ENCODE measurements at places on chromosomes 16 and 17.

DNA sequence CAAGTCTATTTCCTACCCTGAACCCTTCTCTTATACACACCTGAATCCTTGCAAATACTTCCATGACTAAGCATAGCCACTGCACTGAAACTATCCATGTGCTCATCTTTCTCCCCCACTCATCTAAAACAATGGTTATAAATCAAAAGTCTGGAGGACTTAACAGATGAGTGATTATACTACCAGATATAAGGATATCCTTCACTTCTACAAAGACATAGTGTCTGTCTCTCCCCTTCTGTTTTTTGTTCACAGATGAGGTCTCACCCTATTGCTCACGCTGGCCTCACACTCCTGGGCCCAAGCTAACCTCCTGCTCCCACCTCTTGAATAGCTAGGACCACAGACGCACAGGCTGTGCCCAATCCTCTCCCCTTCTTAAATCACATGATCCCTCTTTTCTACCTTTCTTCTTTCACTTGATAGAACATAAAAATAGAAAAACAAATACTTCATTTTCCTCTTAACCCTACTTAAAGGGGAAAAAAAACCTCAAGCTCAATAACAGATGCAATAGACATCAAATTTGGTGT, 19.2 kb downstream of the CEP112 start:
- no peak overlapping the region for H3K4me3 ChIP-seq
- no peak for DNase-seq
- no peak overlapping the region for H3K27ac ChIP-seq
- no peaks in the 10 kb centered on the region for H3K4me1 ChIP-seq

- H3K27me3 ChIP-seq, result peaks cover 17% of the 10 kb centered on the region
- no peak overlapping the region for H3K27ac ChIP-seq
- H3K4me1 ChIP-seq, result peaks cover 3% of the 10 kb centered on the region
- peaks cover 11% of the 10 kb centered on the region for H3K36me3 ChIP-seq
- DNase-seq, result no peak
Measured at GRCh38 chr17:63537001-63537400, 13.3 kb upstream of the DCAF7 start.

- H3K27ac ChIP-seq, result no peak overlapping the region
- H3K27me3 ChIP-seq, result no peaks in the 10 kb centered on the region
Measured at GRCh38 chr16:56736476-56736875, 6.5 kb downstream of the NUP93 start.

DNA sequence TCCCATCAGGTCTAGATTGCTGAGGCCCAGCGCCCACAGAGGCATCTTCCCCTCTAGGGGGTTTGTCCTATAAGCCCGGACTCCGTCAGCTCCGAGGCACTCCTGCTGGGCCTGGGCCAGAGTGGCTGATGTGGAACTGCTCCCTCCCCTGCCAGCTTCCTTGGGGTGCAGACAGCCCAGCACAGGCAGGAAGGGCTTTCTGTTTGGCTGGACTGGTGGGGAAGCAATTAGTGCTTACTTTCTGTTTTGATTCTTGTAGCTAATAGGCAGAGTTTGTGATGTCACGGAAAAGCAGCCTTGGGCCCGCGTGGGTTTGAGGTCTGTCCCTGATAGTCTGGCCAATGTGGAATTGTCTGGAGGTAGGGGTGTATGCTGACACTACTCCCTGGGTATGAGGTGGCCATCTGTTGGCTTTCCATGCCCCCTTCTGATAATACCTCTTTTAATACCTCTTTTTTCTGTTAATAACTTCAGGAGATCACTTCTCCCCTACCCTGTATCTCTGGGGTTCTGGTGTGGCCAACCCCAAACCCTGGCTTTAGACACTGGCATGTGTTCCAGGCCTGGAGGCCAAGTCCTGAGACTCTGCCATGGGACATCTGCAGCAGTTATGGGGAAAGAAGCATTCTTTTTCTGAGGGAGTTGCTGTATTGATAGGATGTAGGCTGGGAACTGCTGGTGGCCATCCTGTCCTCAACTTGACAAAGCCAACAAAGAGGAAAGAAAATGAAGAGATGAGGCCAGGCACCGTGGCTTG, 190.9 kb downstream of the RAB11FIP4 start:
- peaks cover 4% of the 10 kb centered on the region for H3K27me3 ChIP-seq
- H3K27ac ChIP-seq, result no peak overlapping the region
- H3K4me1 ChIP-seq, result peaks cover 4% of the 10 kb centered on the region

GRCh38 chr17:44768505-44769142, 9.8 kb downstream of the ADAM11 start:
- no peaks in the 10 kb centered on the region for H3K36me3 ChIP-seq
- H3K27me3 ChIP-seq, result peaks cover 10% of the 10 kb centered on the region
- H3K27ac ChIP-seq, result no peak overlapping the region

DNA sequence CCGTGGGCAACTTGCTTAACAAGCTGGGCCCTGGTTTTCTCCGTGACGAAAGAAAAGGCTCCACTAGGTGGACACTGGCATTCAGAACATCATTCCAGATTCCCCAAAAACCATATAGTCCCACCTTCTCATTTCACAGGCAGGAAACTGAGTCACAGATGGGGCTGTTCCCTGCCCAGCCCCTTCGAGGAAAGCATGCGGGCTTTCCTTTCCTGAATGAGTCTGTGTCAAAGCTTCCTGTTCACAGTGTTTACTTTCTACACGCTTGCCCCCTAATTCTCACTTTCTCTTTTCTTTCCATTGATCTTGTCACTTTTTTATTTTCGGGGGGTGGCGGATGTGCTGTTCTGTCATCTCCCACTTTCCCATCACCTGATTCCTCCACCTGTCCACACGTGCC, 10.3 kb upstream of the LGALS9 start:
- H3K4me1 ChIP-seq, result peaks cover 11% of the 10 kb centered on the region
- no peak for DNase-seq
- H3K36me3 ChIP-seq, result peaks cover 56% of the 10 kb centered on the region
- no peak overlapping the region for H3K4me3 ChIP-seq
- H3K27me3 ChIP-seq, result peaks cover 8% of the 10 kb centered on the region
- H3K27ac ChIP-seq, result no peak overlapping the region

DNA sequence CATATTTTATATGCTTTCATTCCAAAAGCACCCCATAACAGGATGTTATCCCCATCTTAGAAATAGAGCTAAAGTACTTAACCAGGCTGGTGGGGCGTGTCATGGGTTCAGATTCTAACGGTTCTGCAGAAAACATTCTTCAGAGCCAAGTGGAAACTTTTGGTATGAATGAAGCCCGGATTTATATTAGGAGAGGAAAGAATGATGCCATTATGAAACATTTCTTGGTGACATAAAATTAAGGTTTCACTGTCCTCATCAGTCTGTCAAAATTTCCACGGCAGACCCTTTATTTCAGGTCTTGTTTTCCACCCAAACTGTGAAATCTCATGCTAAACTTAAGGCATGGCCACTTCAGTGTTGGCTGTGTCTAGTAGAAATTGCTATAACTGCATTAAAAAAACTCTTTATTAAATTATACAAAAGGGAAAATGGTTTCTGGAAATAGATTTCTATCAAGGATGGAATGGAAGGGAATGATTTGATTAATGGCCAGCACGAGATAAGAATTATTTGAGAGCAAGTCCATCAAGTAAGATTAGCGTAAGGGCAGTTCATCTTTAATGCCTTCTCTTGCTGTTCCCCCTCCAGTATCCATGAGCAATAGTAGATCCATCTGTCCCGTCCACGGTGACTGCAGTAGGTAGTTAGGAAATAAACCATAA, 11.7 kb downstream of the PRKCA start:
- H3K4me1 ChIP-seq, result no peaks in the 10 kb centered on the region
- H3K27ac ChIP-seq, result no peak overlapping the region

DNA sequence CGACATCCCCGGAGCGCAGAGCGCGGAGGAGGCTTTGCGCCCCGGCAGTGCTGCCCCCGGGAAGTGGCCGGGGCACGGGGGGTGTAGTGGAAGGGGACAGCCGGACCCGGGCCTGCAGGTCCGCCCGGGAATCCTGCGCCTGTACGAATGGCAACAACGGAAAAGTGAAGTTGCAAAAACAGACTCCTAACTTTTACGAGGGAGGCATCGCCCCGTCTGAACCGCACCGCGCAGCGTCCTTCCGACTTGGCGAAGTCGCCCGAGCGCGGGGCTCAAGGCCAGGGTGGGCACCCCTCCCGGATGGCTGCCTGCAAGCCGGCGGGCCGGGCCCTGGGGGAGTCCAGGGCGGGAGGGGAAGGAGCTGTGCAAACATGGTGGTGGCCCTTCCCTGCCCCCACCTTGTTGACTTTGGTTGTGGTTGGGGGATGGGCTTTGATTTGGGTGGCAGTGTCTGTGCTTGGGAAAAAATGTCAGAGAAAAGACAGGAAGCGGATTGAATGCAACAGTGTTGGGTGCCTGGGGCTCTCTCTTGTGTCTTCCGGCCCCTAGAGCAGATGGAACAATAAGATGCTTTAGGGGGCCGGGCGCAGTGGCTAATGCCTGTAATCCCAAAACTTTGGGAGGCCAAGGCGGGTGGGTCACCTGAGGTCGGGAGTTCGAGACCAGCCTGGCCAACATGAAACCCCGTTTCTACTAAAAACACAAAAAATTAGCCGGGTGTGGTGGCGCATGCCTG, 675 bp downstream of the RNF213 start:
- DNase-seq, result peak; percentile 74
- H3K27ac ChIP-seq, result peak overlapping the region; percentile 98
- peak overlapping the region; percentile 98 for H3K4me3 ChIP-seq
- peaks cover 18% of the 10 kb centered on the region for H3K27me3 ChIP-seq
- peaks cover 26% of the 10 kb centered on the region for H3K4me1 ChIP-seq
- H3K36me3 ChIP-seq, result peaks cover 7% of the 10 kb centered on the region

- no peak overlapping the region for H3K4me3 ChIP-seq
- H3K4me1 ChIP-seq, result peaks cover 31% of the 10 kb centered on the region
- H3K27ac ChIP-seq, result no peak overlapping the region
- H3K36me3 ChIP-seq, result peaks cover 12% of the 10 kb centered on the region
Measured at GRCh38 chr17:77409282-77410161, 268.8 kb downstream of the SEC14L1 start.

DNA sequence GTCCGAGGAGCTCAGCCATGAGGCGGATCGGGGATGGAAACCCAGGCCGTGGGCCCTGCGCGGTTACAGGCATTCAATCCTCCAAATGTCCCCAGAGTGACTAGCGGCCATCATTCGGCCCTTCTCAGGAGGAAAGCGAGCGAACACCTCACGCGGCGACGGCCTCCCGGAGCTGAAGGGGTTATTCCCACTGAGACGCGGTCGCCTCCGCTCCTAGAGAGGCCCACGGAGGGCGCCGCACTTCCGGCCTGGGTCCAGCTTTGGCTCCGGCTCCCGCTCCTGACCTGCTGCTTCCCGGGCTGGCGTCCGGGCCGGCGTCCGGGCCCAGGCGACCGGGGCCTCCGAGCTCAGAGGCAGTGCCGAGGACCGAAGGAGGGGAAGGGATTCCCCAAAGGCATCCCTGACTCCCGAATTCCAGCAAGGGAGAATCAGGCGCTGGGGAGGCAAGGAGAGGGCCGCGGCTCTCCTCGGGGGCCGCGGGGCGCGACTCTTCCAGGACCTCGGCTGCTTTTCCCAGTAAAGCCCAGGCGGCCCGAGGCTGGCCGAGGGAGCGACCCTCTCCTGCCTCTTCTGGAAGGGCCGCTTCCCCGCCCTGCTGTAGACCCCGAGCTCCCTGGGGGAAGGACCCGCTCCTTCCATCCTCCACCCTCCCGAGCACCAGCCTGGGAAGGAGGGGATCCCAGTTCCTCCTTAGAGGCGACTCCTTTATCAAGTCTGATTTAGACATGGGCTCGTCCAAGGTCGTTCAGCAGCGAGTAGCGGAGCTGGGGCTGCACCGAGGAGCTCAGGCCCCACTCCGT, 18.6 kb upstream of the ZNF629 start:
- H3K36me3 ChIP-seq, result no peaks in the 10 kb centered on the region
- peak; percentile 77 for DNase-seq
- H3K4me1 ChIP-seq, result peaks cover 12% of the 10 kb centered on the region
- H3K27me3 ChIP-seq, result peaks cover 3% of the 10 kb centered on the region
- no peak overlapping the region for H3K27ac ChIP-seq

DNA sequence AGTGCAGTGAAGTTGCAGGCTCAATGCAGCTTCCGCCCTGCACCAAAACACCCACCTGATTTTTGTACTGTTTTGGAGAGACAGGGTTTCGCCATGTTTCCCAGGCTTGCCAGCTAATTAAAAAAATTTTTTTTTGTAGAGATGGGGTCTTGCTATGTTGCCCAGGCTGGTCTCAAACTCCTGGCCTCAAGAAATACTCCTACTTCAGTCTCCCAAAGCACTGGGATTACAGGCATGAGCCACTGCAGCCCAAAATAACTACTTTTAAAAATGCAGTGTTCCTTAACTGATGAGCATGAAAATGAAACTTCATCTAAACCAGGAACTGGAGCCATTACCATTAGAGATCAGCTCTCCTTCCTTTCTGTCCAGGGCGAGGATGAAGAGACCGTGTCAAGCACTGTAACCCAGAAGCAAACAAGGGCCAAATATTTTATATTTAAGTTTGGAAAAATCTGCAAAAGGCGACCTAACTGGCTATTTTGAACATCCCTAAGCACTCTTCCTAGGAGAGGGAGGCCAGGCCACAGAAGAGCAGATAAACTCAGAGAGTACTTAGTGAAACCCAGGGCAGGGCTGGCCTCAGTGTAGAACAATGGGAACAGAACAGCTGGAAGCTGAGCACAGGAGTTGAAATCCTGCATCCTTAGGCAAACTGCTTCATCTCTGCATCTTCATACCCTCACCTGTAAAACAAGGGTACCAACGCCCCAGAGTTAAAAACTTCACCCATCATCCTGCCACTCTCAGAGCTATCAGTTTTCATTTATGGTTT, 24.0 kb downstream of the CREBBP start:
- H3K36me3 ChIP-seq, result no peaks in the 10 kb centered on the region
- H3K4me1 ChIP-seq, result peaks cover 38% of the 10 kb centered on the region
- peak overlapping the region; percentile 75 for H3K27ac ChIP-seq
- H3K27me3 ChIP-seq, result no peaks in the 10 kb centered on the region
- DNase-seq, result no peak

GRCh38 chr17:14926526-14927122, 338.5 kb downstream of the PMP22 start:
- peak; percentile 62 for DNase-seq
- H3K4me1 ChIP-seq, result no peaks in the 10 kb centered on the region
- no peaks in the 10 kb centered on the region for H3K27me3 ChIP-seq
- no peaks in the 10 kb centered on the region for H3K36me3 ChIP-seq
- H3K4me3 ChIP-seq, result no peak overlapping the region

DNA sequence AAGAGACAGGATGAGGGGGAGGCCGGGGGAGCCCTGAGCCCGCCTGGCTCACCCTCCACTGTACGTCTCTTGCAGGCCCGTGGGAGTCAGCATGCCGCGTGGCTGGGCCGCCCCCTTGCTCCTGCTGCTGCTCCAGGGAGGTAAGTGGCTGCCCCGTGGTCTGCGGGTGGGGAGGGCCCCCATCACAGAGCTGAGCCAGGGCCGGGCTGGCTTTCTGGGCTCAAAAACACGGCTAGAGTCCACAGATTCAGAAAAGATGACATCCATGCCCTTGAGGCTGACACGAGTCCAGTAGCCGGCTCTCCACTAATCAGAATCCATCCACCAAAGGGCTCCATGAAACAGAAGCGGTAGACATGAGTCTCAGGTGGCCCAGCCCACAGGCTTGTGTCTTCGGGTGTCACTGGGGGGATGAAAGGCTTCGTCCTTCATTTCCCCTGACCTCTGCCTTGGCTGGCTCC, 28.0 kb downstream of the IL21R start:
- no peak overlapping the region for H3K27ac ChIP-seq
- peak; percentile 0 for DNase-seq
- no peaks in the 10 kb centered on the region for H3K36me3 ChIP-seq
- no peak overlapping the region for H3K4me3 ChIP-seq

- no peak for DNase-seq
- H3K27ac ChIP-seq, result no peak overlapping the region
- no peaks in the 10 kb centered on the region for H3K36me3 ChIP-seq
- H3K27me3 ChIP-seq, result peaks cover 1% of the 10 kb centered on the region
- H3K4me1 ChIP-seq, result no peaks in the 10 kb centered on the region
Measured at GRCh38 chr17:66645259-66645658, 189.7 kb upstream of the CACNG5 start.
